Stimulated activated CD8-positive, alpha-beta memory T cell treated with anti-CD3 and anti-CD28 coated beads, Interleukin-4, amount 100 ng/mL, for 1 hour (primary cell): ENCODE measurements at places on chromosomes 1 and 21.

GRCh38 chr21:46357335-46357604 is 33.3 kb downstream of the PCNT start:
- DNase-seq: no peak

DNA sequence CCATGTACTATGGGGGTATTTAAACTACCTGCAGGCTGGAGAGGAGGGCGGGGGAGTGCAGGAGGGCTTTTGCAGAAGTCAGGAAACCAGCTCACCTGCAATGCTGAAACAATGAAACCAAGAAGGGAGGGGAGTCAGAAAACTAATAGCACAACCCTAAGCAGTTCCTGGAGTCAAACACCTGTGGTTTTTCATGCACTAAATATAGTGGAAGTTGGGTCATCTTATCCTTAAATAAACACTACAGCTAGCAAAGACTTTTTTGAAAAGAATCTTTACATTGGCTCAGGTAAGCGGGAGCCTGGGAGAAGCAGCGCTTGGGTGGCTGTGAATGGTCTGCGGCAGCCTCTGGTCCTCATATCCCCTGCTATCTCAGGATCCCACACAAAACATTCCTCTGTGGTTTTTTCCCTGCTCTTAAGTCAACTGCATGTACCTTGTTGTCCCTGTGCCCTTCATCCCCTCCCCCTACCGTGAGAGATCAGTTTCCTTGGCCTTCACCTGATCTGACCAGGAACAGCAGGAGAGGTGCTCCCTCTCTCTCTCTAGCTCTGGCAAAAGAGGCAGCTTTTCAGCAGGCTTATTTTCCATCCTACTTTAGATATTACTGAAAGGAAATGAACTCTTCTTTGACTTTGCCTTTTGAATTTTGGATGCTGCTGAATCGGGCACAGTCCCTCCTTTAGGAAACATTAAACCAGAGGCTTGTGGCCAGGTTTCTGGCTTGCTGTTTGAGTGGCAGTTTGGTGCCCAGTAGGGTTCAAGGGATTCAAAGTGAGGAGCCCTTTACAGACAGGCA is 26.6 kb downstream of the TENT5C start:
- no peak for DNase-seq

DNA sequence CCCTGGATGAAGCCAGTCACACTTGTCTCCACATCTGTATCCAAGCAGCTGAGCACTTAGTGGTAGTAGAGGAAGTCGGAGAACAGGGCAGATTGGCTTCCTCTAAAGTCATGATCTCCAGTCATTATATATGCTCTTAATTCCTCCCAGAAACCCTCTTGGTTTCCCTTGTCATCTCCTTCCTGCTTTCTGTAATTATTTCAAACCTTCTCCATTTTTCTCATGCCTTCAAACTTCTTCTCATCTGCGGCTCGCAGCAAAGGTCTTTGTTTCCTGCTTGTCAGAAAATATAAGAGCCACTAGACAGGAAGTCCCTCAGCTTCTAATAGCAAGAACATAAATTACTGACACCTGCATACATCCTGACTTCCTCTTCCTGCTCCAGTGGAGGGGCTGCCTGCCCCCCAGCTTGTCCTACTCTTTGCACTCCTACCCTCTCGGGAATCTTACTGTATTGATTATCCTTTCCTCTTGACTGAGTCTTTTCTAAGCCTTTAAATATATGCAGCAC is 124.6 kb upstream of the NGF start:
- no peak for DNase-seq

DNA sequence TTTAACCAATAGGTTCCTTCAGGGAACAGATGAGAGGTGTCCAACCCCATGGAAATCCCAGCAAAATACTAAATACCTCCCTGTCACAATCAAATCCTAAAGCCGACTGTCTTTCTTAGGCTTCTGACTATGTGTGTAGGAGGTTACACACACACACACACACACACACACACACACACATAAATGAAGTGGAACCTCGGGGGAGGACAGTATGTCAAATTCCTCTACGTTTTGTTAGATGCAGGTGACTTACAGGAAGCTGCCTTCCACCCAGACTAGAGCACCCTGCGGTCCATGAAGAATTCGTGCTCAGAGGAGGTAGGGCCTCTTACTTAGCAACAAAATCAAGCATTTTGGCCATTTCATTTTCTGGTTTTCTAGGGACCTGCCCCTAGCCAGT is 16.4 kb downstream of the RSPH1 start:
- no peak for DNase-seq

DNA sequence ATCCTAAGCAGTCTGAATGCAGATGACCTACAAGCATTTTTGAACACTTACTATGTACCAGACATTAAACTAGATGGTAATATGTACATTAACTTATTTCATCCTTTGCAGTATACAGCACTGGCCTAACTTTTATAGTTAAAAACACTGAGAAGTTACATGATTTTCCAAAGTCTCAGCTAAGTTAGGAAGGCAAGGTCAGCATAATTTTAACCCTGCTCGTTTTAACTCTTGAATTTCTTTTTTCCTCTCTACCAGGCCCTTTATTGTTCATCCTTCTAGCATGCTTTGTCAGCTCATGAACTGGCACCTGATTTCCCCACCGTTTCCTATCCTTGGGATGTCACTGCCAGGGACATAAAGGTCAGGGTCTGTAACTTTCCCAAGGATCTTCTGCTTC is 76.9 kb upstream of the ZC3H11B start:
- no peak for DNase-seq

GRCh38 chr1:228402641-228403025 is 4.0 kb downstream of the TRIM11 start:
- DNase-seq: no peak

DNA sequence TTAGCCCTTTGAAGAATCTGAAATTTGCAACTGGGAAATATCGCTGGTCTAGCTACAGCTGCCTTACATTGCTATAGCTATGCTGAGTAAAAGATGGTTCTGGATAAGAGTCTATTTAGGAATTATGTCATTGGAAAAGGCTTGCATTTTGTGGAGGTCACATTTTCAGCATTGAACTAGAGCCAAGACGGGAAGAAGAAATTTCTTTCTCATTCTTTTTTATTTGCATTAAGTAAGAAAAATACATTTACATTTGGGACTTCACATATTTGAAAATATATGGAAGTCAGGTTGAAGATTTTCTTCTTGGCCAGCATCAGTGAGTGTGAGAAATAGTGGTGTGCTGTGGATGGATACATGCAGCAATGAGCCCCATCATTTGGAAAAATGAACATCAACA is 291.6 kb downstream of the PTBP2 start:
- no peak for DNase-seq

DNA sequence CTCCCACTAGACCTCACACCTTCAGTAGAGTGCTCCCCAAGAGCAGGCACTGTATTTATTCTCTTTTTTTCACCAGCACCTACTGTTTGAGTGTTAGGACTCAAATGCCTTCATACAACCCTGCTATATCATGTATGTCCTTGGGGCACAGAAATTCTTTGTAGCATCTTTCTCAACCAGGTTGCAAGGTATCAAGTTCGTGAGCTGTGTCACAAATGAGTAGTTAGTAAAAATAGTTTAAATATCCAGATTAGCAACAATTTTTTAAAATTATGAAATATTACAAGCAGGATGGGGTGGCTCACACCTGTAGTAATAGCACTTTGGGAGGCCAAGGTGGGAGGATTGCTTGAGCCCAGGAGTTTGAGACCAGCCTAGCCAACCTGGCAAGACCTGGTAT is 152.6 kb upstream of the TNR start:
- no peak for DNase-seq

- DNase-seq: no peak
Observed at GRCh38 chr1:111804776-111805175, 49.1 kb downstream of the DDX20 start.

DNA sequence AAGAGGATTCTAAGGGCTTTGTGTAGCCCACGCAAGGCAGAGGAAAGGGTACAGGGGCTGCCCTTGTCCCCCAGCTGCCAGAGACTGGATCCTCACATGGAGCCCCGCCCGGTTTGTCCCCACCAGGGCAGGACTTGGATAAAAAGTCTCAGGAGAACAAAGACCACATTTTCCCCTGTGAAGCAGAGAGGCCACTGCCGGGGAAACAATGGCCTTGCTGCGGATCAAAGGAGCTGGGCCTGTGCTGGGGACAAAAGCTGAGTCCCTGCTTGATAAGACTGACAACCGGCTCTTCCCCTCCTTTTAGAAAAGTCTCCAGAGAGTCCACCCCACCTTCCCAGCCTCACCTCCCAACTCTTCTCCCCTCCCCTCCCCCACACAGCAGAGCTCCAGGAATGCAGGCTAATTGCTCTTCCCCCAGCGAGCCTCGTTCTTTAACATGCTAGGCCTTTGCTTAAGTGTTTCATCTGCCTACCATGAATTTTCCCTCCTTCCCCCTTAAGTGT is 142.4 kb downstream of the PLPP3 start:
- DNase-seq: no peak

DNA sequence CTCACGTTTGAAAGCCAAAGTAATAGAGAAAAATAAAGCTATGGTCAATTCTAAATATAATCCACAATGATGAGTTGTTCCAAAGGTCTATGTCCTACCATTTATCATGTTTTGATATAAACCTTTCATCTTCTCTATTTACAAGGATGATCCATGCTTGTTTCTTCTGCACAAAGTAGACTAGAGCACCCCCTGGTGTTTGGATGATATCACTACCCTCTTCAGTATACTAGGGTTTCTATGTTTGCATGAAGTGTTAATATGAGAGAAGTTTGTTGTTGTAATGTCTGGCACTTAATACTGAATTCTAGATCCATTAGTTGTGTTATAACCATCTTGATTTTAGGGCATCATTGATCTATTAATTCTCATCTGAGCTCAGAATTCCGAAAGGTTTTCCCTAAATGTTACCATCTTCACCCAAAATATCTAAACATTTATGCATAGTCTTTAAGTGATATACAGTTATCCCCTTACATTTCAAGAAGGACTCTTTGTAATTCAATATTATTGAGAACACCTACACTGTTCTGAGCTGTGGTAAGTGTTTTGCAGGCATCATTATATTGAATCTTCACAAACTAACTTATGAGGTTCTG is 21.1 kb downstream of the CLDN8 start:
- DNase-seq: no peak

- DNase-seq: no peak
Observed at GRCh38 chr1:230342699-230343098, 83.4 kb downstream of the PGBD5 start.

GRCh38 chr1:84107955-84108354 is 36.1 kb upstream of the PRKACB start:
- no peak for DNase-seq

GRCh38 chr1:227351443-227351842 is 33.2 kb upstream of the CDC42BPA start:
- no peak for DNase-seq

- no peak for DNase-seq
Observed at GRCh38 chr1:90336552-90337324, 341.8 kb downstream of the ZNF326 start.

- no peak for DNase-seq
Observed at GRCh38 chr1:16099412-16099811, 26.0 kb upstream of the FAM131C start.

DNA sequence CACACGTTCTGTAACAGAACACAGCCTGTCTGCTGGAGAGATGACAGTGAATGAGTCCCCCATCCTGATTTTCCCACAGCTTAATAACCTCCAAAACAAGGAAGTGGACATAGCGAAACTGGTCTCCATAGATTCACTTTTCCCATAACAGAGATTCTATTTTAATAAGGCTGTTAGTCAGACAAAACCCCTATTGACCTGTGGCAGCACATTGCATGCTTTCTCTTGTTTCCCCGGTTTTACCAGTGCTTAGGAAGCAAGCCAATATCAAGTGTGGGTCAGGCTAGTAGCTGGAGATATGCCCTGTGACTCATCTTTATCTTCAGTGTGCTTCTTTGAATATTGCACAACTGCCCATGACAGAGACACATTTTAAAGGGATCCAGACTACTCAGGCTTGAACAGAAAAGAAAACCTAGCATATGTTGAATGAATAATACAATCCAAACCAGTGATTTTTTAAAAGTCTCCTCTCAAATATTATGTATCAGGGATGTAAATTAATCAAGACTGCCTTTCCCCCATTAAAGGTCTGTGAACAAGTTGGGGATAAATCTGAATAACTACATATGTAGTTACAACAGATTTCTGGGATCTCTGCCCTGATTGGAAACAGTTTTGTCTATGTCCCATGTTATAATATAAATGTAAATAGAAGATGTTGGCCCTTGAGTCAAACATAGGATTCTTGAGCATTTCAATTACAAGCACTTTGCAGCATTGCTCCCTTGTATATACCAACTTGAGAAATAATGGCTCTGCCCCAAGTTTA is 11.9 kb upstream of the CLDN8 start:
- DNase-seq: no peak

DNA sequence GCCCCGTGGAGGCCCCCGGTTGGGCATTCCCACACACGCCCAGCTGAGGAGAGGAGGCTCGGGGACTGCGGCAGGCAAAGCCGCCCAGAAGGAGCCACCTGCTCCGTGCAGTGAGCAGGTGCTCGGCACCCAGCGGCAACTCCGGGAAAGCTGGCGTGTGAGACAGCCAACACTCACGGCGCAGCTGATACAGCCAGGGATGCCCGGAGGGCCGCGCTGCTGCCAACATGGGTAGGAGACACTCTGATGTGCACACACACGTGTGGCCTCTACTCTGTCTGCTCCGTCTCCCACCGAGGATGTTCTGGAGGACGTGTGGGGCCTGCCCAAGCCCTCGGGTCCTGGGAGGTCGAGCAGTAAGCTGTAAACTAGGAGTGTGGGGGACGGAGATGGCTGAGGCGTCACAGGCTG is 12.9 kb downstream of the MORN1 start:
- DNase-seq: no peak

GRCh38 chr1:93635614-93636543 is 45.8 kb downstream of the BCAR3 start:
- no peak for DNase-seq

DNA sequence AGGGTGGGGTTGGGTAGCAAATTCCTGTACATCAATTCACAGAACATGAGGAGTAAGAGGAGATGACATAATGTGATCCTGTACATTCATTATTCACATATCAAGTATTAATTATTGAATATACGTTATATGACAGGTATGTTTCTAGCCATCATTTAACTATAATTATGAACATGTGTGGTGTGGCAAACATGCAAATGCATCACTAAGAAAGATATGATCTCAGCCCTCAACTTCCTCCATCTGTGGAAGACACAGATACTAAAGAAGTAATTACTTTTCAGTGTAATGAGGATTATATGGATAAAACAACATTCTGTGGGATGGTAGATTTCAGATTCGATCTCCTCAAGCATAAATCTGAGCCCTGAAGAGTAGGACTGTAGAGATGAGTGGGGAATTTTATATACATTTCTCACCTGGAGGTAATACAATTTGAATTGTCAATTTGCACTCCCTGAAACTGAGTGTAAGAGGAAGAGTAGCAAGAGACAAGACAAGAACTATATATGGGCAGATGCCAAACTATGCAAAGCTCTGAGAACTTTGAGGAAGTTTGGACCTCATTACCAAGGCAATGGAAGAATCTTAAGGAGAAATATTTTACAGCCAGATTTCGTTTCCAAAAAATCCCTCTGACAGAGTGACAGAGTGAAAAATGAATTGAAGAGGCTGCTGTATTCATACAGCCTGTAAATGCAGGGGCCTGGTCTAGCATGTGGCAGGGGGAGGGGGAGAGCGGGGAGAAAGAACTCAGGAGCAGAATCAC is 275.5 kb downstream of the TPR start:
- no peak for DNase-seq

GRCh38 chr1:21278860-21279845 is 11.1 kb downstream of the ECE1 start:
- no peak for DNase-seq
